Esophagus squamous epithelium (tissue), 5 donors: ENCODE measurements at places on chromosomes 1 and 21.

- no peak for DNase-seq
Measured at GRCh38 chr1:164977561-164977960, 379.0 kb downstream of the LMX1A start.

- DNase-seq, result no peak
Measured at GRCh38 chr1:44348061-44348485, 7.0 kb downstream of the ERI3 start.

GRCh38 chr1:100038660-100039287 lies 69.0 kb downstream of the SLC35A3 start:
- peak; percentile 5 for DNase-seq

DNA sequence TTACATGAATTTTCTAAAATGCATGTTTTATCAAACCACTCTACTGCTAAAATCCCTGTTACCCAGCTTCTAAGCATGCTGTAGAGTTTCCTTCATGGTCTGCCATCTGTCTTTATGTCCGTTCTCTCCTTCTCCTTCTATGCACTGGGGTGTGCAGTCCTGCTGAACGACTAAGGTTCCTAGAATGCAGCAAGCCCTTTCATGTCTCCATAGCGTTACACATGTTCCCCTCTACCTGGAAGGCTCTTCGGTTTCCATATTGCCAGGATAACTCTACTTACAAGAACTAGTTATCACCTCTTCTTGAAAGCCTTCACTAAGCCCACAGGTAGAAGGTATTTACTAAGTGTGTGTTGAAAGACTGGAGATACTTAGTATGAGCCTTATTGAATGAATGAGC lies 22.2 kb downstream of the DNM3 start:
- DNase-seq, result no peak
